Epithelial cell of prostate (primary cell): ENCODE measurements at places on chromosomes 1 and 21.

- DNase-seq, result no peak
These were observed 9.1 kb downstream of the NES start for GRCh38 chr1:156667968-156668709.

DNA sequence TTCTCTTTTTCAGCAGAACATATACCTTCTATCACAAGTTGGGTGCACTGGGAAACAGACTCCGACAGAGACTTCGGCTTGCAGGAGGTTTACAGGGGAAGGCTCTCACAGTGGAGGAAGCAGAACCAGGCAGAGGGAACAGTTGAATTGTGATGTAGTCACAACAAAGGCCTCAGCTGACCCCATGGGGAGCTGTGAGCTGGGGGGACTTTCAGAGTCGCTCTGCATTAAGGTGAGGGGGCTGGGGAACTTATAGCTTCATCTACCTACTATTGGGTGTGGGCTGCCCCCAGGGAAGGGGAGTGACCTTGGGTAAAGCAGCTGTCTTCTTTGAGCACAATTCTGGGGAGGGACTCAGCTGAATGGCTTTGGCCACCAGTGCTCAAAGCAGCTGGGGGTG, 94.9 kb upstream of the POU3F1 start:
- no peak for DNase-seq

DNA sequence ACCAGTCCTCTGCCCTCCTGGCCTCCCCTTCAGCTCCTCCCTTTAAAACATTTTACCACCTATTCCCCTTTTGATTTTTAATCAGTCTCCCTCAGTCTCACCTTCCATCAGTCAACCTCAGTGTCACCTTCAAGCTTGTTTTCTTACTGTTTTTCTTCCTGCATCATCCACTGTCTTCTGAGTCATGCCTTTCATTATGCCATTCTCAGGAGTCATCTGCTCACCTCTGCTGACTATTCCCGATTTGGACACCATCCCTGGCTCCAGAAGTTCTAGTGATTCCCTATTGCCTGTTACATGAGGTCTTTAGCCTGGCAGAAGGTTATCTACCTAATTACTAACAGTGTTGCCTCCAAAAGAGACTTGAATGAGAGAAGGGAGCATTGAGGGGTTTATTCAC, 23.9 kb downstream of the NFASC start:
- no peak for DNase-seq

- DNase-seq, result no peak
These were observed 69.6 kb upstream of the COL24A1 start for GRCh38 chr1:86226204-86226603.

DNA sequence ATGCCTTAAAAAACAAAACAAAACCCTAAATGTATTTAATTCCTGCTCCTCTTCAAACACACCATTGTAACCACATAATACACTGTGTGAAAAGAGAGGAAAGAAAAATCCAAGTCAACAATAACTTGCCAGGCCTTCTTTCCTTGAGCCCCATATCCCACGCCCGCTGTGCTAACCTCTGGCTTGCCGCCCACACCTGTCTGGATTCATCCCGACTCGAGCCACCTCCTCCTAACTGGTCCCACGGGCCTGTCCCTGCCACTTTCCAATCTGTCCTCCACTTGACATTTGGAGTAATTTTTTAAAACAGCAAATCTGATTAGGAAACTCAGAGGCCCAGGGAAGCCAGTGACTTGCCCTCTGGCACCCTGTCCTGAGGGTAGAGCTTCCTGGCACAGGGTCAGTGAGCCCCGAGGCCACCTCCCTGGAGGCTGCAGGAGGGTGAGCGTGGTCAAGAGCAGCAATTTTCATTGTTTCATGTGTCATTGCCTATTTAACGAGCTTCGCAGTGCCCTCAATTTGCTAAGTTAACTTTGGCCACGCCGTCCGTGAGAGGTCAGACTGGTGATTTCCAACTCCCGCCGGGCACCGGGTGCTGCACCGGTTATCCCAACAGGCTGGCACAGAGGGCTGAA, 54.1 kb downstream of the B3GALT5 start:
- no peak for DNase-seq

- DNase-seq, result no peak
These were observed 350.2 kb downstream of the PLPP3 start for GRCh38 chr1:56229186-56229585.
